ENCODE measurements at places on chromosomes 4 and X.
A peak's percentile ranks its signal among the peaks of the same experiment; 100 is the strongest.

DNA sequence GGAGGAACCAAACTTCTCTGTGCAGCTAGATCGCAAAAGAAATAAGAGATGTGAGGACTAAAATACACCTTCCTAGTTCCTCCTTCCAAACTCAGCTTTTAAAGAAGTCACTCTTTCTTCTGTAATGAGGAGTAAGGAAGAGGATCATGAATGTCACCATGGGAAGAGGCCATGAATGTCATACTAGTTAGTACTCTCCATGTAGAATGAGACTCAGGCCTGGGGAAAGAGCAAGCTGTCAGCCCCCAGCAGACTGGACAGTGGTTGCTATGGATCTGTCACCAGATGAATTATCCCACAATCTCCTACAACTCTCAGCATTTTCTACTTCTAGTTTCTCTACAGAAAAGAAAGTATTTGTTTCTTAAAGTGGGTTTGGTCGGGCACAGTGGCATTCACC, 57.1 kb upstream of the PRDM8 start:
- no peak for DNase-seq

- DNase-seq: no peak
Measured at GRCh38 chr4:108703370-108703769, 53.0 kb downstream of the OSTC start.

- DNase-seq: no peak
Measured at GRCh38 chr4:18869166-18869565, 847.6 kb upstream of the LCORL start.

GRCh38 chr4:100962698-100963097, 384.6 kb downstream of the PPP3CA start:
- DNase-seq: no peak

DNA sequence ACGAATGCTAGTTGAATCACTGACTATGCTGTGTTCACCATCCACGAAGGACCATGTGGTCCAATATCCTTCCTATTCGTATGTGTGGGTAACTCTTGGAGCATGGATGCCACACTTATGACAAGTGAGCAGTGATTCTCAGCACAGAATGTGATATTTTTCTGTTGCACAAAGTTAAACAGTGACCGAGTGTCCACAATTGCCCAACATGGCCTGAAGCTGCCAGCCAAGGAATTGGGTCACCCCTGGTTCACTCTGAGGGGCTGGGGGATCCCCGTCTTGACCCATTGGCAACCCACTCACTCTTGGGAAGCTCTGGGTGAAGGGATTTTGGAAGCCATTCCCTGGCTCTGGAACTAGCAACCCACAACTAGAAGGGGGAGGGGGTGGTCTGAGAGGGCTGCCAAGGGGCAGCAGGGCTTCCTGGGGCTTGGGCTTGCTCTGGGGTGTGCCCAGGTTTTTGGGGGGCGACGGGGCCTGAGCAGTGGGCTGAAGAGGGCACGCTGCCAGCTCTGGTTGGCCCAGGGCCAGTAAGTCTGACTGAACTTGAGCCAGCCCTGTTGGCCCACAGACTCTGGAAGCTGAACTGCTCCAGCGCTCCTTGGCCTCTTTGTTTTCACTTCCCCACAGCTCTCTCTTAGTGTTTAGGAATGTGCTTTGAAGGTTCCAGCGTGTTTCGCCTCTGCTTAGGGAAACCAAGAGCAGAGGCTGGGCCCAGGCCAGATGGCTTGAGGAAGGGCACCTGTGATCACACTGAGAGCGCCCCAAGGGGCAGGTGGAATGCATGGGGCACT, 43.1 kb upstream of the BCOR start:
- DNase-seq: no peak

DNA sequence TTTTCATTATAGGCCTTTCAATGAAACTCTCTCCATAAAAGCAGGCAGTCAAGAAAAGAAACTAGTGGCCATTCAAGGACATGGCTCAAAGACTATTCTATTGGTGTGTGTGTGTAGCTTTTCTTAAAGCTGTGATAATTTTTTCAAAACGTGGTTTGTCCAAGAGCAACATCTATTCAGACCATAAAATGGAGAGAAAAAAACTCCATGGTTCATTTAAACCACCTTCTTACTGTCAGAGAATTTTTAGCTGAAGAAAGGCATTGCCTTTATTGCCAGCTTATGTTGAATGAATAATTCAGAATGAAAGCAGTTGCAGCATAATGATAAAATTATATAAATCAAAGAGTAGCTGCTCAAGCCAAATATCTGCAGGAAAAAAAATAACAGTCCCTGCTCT, 325.5 kb downstream of the PCDH18 start:
- DNase-seq: no peak

DNA sequence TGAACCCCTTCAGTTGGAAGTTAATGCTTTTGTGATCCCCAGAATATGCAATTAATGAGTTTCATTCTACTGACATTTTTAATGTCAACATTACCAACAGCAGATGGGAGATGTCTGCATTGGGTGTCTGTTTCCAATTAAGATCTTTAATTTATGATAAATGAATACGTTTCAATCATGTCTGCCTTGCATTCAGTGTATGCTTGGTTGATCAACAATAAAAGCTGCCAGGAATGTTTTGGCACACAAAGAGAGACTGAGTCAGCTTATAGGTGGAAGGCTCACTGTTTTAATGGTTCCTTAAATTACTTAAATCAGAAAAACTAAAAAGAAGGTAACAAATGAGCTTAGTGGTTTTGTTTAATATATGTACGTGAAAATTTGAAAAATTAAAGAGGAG, 359.9 kb upstream of the CNKSR2 start:
- no peak for DNase-seq

- no peak for DNase-seq
Measured at GRCh38 chr4:55253948-55254593, 92.0 kb upstream of the SRD5A3 start.

GRCh38 chr4:93760284-93760683, 68.3 kb upstream of the ATOH1 start:
- no peak for DNase-seq

- DNase-seq: no peak
Measured at GRCh38 chrX:13932416-13932815, 97.3 kb downstream of the GEMIN8 start.

DNA sequence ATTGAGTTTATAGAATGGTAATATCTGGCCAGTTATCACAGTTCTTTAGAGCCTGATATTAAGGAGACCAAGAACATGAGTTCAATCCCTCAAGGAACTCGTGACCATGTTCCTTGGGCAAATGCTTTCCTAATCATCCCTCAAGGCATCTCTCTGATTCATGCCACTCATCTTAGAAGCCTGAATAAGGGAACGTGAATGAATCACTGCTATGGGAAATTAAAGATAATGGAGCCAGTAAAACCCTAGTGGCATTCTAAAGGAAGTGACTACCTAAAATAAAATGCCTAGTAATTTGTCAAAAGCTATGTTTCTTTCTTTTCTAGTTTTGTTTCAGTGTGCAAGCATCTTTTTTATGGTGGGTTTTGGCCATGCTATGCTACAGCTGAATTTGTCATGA, 1161.3 kb downstream of the C4orf33 start:
- no peak for DNase-seq

DNA sequence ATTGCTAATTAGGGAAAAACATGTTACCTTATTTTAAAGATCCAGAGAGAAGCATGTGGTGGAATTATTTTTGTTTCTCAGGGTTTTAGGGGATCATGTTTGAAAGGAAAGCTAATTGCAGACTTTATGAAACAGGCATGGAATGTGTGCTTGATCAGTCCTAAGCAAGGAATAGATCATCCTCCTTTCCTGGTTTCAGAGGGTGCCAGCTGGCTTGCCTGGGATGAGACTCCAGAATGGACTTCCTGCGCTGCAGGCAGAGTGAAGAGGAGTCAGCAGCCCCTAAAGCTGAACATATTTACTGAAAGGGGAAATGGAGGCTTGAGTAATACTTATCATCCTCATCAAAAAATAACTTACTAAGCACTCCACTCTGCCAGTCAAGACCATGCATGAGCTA, 13.3 kb downstream of the FGF5 start:
- no peak for DNase-seq

GRCh38 chr4:10192331-10192730, 75.7 kb upstream of the WDR1 start:
- DNase-seq: no peak

GRCh38 chr4:100986360-100986868, 360.9 kb downstream of the PPP3CA start:
- no peak for DNase-seq

GRCh38 chr4:27178061-27178460, 317.4 kb downstream of the STIM2 start:
- DNase-seq: no peak

DNA sequence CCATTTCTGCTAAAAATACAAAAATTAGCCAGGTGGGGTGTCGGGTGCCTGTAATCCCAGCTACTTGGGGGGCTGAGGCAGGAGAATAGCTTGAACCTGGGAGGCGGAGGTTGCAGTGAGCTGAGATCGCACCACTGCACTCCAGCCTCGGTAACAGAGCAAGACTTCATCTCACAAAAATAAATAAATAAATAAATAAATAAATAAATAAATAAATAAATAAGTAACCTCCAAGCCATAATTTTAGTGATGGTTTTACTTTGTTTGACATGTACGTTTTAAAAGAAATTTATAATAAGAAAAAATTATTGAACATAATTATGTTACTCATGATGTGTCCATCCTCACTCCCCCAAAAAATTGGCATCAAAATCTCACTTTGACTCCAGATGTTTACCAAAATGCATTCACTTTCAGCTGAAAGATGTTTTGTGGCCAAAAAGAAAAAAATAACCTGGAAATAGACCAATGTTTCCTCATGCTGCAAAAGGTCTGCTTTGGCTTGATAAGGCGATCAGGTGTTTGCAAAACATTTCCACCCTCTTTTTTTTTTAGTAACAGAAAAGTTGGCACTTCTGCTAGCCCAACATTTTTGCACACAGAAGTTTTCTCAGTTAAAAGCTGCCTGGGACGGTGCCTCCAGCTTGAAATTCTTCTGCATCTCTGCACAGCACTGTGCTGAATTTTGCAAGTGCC, 42.2 kb upstream of the DHRSX start:
- no peak for DNase-seq

DNA sequence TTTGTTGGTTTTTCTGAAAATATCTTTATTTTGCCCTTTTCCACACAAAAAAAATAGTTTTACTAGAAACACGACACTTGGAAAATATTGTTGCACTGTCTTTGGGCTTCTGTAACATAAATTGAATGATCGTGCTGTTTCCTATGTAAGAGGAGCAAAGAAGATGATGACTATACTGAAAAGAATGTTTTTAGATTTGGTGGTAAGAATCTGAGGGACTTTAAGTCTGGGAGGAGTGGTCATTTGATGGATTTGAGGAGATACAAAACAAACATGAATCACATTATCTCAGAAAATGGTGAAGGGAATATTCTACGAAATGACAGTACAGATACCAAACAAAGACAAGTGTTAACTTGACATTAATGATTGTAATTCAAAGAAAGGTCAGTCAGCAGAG, 328.8 kb downstream of the ADAM29 start:
- no peak for DNase-seq

GRCh38 chr4:155772459-155773195, 13.8 kb downstream of the GUCY1B1 start:
- DNase-seq: no peak

- DNase-seq: no peak
Measured at GRCh38 chr4:163590619-163591264, 96.3 kb downstream of the TMA16 start.

DNA sequence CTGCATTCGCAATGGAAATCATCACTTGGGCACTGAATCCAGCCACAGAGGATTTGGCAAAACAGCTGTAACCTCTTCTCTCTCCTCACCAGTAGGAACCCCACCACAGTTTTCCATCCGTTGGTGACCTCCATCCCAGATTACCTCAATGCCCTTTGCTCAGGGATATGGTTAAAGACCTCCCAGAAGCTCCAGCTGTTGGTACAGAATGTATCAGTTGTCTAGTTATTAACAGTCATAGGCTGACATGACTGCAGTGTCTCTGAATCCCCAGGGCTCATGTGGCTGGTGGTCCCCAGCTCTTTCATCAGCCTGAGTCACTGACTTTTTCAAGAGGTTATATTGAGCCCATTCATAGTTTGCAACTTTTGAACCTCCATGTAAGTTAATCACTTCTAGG, 189.8 kb upstream of the HHIP start:
- DNase-seq: no peak

DNA sequence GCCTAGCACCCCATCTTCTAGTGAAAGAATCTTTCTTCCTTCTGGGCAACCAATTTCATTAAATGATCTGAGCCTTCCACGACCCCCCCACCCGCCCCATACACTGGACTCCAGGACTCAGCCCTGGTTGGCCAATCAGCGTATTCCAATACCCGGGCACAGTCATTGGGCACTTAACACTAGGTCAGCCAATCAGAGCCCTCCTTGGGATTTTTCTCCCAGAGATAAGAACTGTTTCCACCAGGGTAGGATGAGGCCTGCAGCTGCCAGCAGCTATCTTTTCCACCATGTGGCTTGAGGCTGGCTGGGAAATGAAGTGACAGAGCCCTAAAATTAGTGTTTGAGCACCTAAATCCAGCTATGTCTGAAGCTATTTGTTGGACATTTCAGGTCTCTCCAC, 418.8 kb downstream of the BCOR start:
- no peak for DNase-seq

DNA sequence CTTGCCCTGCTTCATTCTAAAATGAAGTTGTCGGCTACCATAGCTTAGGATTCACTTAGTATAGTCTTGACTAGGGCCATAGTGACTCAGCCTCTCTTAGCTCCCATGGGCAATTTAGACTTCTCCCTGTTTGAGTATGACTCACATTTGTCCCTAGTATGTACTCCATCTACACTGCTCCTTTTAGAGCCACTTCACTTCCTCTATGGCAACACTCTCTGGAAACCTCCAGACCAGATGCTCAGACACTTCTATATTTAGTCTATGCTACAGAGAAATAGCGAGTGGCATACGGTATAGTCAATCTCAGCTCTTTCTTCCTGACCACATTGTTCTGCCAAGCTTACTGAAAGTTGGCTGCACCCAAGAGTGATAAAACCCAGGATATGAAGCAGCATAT, 11.2 kb downstream of the MEPE start:
- DNase-seq: peak; percentile 26

GRCh38 chr4:80053140-80053910, 19.7 kb downstream of the ANTXR2 start:
- DNase-seq: no peak

GRCh38 chrX:7067256-7067655, 80.3 kb upstream of the STS start:
- DNase-seq: no peak

DNA sequence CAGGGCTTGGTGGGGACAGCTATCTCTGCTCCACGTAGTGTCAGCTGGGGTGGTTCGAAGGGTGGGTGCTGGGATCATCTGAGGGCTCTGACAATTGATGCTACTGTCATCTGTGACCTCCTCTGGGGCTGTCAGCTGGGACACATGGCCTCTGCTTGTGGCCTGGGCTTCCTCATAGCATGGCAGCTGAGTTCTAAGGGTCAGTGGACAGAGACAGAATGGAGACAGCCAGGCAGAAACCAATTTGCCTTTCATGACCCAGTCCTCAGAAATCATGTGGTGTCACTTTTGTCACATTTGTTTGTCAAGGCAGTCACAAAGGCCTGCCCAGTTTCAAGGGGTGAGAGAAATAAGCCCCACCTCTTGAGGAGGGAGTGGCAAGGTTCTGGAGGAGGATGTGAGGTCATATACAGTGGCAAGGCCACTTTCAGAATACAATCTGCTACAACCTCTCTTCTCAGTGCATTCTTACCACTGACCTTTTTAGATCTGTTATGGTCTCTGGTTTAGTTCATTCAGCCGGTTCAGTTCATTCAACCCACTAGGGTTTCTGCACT, 103.6 kb upstream of the BCOR start:
- DNase-seq: no peak

Measured in SHP77 treated with DMSO at 0.1 percent for 48 hours (cell line).